SHP77 treated with DMSO at 0.1 percent for 48 hours (cell line): ENCODE measurements at places on chromosomes 16 and 17.

DNA sequence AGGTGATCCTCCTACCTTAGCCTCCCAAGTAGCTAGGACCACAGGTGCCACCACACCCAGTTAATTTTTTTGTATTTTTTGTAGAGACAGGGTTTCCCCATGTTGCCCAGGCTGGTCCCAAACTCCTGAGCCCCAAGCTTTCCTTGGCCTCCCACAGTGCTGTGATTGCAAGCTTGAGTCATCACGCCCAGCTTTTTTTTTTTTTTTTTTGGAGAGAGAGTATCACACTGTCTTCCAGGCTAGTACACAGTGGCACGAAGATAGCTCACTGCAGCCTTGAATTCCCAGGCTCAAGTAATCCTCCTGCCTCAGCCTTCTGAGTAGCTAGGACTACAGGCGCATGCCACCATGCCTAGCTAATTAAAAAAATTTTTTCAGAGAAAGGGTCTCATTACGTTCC is 27.2 kb downstream of the HEATR9 start:
- DNase-seq: no peak

DNA sequence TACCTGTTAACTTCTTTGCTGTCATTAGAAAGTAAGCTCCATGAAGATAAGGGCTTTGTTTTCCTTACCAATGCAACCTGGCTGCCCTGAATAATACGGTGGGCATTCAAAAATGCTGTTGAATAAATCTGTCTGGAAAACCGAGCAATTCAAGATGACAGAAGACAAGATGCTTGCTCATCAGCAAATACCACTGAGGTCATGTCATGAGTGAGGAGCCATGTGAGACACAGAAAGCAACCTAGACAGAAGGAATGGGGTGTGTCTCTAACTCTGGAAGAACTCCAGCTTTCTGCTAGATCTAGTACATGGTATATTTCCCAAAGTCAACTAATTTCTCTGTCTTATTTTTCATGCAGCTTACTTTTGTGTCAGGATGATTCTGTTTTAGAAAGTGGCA is 64.2 kb downstream of the STH start:
- no peak for DNase-seq

GRCh38 chr17:14359163-14360020 is 58.5 kb downstream of the HS3ST3B1 start:
- DNase-seq: no peak

DNA sequence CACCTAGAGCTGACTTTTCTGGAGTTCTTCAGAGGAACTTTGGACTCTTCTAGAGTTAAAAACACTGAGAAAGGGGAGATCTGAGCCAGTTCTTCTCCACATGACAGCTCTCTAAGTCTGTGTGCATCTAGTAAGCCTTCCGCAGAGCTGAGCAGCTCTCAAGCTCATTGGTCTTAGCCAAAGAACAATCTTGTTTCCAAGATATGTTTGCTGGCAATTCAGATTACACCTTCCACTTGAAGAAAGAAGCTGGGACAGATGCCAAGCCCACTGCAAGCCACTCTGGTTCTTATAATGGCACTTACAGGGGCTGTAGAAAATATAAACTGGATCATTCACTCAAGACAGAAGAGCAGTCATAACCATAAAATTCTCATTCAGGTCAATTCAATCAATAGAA is 134.1 kb upstream of the TOX3 start:
- no peak for DNase-seq

DNA sequence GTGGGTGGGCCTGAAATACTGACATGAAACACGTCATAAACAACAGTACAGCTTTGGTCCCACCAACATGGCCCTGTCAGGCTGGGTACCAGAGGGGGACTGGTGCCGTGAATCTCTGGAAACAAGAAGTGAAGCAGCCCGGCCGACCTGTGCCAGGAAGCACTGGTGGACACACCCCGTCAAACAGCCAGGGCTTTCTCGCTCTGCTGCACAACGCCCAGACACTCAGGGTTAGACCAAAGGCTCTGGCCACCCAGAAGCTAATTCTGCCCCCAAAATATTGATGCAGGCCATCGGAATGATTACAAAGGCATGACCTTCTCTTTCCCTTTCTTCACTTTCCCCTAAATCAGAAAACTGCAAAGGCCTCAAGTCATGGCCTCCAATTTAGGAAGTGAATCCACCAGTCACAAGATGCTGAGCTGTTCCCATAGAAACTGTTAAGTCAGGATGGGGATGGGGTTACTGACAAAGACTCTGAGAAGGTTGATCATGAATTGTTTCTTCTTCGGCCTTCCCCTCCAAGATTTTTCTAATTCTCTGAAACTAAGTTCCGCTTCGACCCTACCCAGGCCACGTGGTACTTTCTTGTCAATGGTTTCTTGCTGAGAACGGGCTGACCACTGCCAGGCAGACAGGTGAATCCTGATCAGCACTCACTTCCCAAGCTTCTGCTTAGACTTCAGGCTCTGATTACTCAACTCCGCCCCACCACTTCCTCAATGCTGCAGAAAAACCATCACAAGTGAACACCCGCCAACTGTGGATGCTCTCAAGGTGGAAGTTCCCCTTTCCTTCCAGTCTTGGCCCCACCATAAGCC is 6.7 kb downstream of the PITPNA start:
- no peak for DNase-seq

DNA sequence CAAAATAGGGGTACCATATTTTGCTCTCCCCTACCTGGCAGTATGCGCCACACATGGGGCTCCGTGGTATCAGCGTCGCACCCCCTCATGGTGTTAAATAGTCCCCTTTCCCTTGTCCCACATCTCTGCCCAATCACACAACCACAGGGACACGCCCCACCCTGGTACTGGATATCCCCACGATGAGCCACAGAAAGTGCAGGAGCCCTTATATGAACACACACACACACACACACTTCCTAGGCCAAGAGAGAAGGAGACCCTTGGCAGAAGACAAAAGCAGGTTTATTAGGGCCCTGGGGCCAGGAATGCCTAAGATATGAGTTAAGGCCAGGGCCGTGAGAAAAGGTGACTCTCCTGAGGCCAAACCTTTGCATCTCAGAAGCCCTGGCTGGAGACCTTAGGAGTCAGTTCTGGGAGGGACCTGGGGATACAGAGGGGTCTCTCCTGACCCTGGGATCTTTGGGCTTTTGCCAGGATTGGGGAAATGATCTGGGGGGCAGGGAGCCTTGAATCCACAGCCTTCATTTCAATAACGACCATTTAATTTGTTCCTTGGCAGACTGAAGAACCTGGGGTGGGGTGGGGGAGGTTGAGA is 11.6 kb downstream of the COPZ2 start:
- DNase-seq: no peak

- no peak for DNase-seq
Observed at GRCh38 chr17:83026311-83026811, 53.0 kb upstream of the METRNL start.

DNA sequence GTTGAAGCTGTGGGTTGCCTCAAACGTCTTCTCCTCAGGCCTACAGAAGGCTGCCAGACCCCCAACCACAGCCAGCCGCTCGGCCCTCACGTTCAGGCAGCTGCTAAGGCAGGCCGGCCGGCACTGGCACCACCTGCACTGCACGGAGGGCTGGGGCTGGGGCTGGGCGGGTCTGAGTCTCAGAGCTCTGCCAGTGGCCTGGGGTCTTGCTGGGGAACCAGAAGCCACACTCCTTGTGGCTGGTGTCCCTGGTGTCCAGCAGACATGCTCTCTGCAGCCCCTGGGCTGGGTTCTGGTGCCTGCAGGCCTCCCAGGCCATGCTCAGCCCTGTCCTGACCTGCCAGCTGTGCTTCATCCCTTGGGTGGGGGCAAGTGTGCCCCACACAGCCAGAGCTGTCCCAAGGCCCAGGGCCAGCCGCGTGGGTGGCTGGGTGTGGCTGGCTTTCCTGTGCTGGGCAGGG is 42.0 kb downstream of the BAHCC1 start:
- no peak for DNase-seq

- DNase-seq: no peak
Observed at GRCh38 chr16:73226675-73227074, 178.7 kb upstream of the ZFHX3 start.

DNA sequence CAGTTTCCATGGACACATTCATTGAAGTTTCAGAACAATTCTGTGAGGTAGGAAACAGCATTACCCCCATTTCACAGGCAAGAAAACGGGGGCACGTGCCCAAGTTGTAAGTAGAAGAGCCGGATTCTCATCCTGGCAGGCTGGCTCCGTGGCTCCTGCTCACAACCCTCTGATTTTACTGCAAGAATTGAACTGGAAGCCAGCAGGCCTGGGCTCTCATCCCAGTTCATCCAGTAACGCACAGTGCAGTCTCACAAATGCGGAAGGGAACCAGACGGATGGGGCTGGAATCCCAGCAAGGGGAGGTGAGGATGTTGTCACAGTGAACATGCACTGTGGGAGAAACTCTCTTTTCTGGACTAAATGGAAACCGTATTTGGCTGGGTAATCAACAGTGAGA is 40.7 kb upstream of the DOC2B start:
- DNase-seq: no peak

GRCh38 chr17:28738680-28739384 is 5.0 kb upstream of the TRAF4 start:
- no peak for DNase-seq

DNA sequence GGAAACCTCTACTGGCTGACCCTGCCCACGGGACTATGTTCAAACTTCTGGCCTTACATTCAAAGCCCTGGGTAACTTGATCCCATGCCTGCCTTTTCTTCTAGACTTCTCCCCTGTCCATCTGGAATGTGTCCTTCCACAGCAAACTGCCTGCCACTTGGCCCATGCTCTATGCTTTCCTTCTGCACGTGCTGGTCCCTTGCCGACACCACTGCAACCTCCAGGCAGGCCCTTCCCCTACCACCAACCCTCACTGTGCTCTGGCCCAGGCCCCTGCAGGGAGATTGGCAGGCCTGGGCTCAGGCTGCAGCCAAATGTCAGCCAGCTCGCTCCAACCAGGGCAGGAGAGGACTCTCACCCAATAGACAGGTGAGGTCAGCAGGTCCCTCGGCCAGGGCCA is 11.0 kb downstream of the HSD11B2 start:
- no peak for DNase-seq

GRCh38 chr16:24013864-24014645 is 178.3 kb downstream of the PRKCB start:
- DNase-seq: no peak

GRCh38 chr17:66865151-66865550 is 30.2 kb downstream of the CACNG5 start:
- DNase-seq: no peak

DNA sequence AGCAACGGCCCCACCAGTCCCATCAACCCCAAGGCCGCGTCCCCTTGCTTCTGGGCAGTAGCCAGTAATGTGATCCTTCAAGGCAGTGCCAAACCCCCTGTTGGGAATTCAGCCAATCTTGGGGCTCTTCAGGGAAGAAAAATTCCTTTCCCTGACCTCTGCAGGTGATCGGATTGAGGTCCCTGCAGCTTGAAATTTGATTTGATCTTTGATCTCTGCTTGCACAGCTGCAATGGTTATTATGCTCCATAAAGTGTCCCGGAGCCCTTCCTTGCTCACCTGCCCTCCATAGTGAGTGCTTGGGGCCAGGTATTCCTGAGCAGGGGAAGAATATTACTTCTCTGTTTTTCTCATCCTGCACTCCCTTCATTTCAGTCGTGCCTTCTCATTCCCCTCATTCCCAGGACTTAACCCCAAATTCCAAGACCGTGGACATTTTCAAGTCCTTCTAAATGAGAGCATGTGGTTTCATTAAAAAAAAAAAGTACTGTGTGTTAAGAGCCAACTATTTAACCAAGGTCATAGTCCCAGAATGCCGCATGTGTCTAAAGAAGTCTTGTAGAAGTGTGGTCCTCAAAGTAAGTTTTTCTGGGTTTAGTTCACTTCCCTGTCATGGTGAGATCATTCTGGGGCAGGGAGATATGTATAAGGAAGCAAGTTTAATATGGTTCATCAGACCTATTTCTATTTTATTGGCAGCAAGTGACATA is 56.3 kb downstream of the SOX9 start:
- DNase-seq: no peak

DNA sequence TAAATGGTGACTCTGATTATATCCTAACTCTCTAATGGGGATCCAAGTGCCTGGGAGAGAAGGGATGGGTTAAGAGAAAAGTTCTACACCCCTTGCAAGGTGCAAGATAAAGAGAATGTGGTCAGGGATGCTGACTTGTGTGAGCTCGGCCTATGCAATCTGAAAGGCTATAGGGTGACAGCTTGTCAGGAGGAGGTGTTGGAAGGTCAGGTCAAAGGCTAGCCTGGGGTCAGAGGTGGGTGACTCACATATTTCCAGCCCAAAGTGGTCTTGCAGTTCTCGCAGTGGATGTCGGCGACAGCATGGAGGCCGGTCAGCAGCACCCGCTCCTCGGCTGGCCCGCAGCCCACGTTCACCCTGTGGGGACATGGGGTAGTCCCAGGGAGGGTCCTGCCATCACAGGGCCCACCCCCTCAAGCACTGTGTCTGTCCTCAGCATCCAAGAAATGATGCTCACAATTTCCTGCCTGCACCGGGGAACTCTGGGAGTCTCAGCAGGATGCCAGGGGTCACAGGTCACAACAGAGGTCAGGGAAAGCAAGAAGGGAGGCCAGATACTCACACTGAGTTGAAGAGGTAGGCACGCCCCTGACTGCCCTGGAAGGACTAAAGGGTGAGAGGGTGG is 1.4 kb downstream of the YPEL3 start:
- no peak for DNase-seq

- no peak for DNase-seq
Observed at GRCh38 chr16:89572073-89572484, 3.5 kb upstream of the CPNE7 start.

DNA sequence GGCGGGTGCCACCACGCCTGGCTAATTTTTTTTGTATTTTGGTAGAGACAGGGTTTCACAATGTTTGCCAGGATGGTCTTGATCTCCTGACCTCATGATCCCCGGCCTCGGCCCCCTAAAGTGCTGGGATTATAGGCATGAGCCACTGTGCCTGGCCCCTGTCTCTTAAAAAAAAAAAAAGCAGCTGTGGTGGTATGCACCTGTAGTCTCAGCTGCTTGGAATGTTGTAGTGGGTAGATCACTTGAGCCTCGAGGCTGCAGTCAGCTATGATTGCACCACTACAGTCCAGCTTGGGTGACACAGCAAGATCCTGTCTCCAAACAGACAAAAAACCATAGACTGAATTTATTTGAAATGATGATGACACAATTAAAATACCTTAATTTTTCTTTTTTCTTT is 24.3 kb downstream of the CDK12 start:
- DNase-seq: no peak

DNA sequence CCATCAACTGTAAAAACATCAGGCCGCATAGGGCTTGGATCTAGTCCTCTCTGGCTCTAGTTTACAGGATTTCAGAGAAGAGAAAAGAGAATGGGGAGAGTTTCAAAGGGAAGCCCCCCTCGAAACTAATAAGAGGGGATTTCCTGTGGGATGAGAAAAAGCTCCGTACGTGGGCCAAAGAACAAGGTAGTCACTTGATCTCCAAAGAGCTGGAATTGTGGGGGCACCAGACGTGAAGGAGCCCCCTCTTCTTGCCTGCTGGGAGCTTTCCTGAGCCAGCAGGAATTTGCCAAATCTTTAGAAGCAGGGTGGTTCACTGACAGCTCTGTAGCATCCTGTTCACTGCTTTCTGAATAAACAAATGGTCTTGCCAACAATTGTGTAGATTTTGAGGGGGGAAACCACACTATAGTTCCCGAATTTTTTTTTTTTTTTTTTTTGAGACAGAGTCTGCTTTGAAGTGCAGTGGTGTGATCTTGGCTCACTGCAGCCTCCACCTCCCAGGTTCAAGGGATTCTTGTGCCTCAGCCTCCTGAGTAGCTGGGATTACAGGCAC is 7.0 kb upstream of the TMIGD1 start:
- DNase-seq: no peak
